H9 (cell line): ENCODE measurements at places on chromosomes 7 and 10. TPM values are rescaled to one million over a fixed set of nuclear protein-coding genes. Genes with fewer than 3 reads are reported as not detected.

DNA sequence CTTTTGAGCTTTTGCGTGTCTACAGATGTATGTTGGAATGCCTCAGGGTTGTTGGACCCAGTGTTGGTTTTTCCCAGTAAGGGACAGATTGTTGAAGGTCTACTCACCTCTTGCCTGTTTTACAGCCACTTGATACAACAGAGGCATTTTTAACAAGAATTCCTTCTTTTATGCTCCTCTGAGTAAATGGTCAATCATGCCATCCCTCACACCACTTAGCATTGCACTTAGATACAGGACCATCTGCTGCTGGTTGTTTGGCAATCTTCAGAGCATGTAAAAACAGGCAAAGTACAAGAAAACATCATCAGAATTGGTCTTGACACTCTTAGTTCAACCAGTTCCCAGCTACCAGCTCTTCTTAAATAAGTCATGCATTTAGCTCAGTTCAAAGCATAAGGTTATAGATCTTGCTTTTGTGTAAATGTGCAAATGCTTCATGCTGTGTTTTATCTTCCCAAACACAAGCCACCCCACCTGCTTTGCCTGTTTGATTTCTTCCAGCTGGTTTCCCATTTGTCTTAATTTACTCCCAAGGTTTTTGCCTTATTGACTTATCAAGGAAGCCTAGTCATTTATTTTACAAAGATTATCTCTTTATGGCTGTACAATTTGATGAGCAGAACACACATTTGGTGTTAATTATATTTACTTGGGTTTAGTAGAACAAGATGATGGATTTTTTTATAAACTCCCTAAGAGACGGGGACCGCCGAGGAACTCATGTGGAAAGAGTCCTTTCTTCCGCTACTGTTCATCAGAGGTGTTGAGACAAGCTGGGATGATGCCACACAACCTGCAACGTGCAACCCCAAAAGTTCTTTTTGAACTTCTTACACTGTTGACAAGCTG lies 136.6 kb downstream of the AHR start:
- DNase-seq = no peak

DNA sequence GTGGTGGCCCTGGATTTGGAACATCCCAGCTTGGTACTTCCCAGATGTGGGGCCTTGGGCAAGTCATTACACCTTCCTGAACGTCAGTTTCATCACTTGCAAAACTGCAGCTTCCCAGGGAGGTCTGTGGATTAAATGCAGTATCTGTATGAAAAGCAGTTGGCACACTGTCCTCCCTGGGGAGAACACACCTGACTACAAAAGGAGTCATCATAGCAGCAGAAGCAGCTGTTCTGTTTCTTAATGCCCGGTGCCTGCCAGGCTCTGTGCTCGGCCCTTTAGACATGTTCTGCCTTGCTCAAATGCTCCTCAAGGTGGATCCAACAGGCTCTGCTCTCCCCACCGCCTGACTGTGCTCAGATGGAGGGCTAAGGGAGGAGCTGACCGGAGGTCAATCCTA lies 31.0 kb downstream of the CDCA7L start:
- DNase-seq = no peak

- DNase-seq = peak; percentile 80
Observed at GRCh38 chr7:101804088-101804963, 13.1 kb upstream of the CUX1 start.

GRCh38 chr7:94410413-94411187 lies 15.9 kb downstream of the COL1A2 start:
- DNase-seq = no peak

Gene MRPS17
- 25.9 and 28.0 TPM in 2 replicates for total RNA-seq

- no peak for DNase-seq
Observed at GRCh38 chr7:131076711-131077181, 250.9 kb upstream of the MKLN1 start.

Gene CYP3A7
- not detected in 2 replicates for total RNA-seq

DNA sequence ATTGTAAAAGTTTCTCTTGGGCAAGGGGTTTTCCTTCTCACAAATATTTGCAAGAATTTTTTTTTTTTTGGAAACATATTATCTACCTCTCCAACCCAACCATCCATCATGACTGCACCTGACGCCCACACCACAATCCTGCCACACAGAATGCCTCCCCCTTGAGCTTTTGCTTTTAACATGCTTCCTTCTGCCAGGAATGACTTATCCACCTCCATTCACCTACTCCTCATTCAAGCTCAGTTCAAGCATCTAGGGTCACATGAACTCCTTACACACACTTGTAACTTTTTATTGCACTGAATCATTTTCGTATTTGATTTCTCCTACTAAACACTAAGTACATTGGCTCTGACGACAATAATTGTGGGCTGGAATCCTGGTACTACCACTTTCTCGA lies 660.1 kb upstream of the AUTS2 start:
- no peak for DNase-seq

Gene PIK3CG
- not detected in 2 replicates for total RNA-seq
